Pons (tissue), 1 donor: ENCODE measurements at places on chromosomes 5 and 9.

DNA sequence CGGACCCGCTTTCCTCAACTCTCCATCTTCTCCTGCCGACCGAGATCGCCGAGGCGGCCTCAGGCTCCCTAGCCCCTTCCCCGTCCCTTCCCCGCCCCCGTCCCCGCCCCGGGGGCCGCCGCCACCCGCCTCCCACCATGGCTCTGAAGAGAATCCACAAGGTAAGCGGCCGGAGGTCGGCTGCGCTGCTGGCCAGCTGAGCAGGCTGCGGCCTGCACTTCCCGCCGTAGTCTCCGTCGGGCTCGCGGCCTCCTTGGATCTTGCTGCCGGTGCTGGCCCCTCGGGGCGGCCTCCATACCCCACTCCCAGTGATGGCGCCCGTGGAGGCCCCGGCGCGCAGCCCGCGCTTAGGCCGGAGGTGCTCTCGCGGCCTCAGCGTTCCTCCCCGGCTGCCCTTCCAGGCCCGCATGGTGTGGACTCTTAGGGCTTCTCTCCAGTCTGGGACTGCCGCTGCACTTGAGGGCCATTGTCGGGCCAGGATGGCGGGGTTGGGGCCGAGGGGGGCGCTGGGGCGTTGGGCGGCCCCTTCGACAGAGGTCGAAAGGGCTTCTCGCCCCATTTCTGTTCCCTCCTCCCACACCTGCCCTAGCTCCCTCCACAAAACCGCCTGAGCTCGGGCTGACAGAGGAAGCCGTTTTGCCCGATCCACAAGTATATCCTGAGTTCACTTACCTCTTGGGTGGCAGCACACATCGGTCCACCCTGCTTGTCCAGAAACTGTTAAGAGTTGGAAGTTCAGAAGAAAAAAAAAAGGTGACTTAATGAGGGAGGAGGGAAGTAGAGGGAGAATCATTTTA lies 714 bp downstream of the UBE2D2 start:
- peak; percentile 20 for DNase-seq

DNA sequence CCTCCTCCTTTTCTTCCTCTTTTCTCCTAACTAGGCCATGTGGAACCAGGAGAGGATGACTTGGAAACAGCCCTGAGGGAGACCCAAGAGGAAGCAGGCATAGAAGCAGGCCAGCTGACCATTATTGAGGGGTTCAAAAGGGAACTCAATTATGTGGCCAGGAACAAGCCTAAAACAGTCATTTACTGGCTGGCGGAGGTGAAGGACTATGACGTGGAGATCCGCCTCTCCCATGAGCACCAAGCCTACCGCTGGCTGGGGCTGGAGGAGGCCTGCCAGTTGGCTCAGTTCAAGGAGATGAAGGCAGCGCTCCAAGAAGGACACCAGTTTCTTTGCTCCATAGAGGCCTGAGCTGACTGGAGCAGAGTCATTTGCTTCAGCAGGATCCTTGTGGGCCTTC lies 13.7 kb downstream of the NUDT2 start:
- peak; percentile 71 for DNase-seq

- no peak for DNase-seq
Observed at GRCh38 chr5:172903790-172904189, 55.4 kb upstream of the RPL26L1 start.

- no peak for DNase-seq
Observed at GRCh38 chr9:382383-382782, 167.7 kb downstream of the DOCK8 start.

DNA sequence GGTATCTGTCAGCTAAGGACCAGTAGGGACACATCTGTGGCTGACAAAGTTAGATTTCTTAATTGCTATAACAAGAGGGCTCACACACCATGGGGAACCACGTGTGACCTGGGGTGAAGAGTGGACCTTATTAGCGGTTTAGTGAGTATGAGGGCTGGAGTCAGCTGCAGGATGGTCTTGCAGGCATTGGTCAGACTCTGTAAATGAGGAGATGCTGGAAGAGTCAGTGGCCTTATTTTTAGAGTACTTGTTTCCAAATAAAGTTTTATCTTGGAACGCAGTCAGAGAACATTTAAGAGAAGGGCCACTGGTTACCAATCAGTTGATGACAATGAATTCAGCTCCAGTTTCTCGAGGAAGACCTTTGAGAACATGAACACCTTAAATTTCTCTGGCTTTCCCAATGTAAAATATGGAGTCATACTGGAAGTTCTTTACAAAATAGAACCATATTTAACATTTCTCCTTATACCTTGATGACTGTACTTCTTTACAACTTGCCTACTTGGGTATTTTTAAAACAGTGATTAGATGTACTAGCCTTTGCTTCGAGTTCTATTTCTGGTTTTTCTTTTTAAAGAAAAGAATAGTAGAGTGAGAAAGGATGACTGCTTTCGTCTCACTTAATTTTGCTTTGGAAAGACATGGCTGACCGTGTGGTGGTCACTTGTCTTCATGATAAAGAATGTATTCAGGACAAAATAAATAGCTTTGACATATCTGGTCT lies 185.9 kb upstream of the S1PR3 start:
- no peak for DNase-seq
